ENCODE measurements at places on chromosomes 16 and 17.

- DNase-seq: no peak
Observed at GRCh38 chr17:9095390-9095789, 74.1 kb downstream of the NTN1 start.

DNA sequence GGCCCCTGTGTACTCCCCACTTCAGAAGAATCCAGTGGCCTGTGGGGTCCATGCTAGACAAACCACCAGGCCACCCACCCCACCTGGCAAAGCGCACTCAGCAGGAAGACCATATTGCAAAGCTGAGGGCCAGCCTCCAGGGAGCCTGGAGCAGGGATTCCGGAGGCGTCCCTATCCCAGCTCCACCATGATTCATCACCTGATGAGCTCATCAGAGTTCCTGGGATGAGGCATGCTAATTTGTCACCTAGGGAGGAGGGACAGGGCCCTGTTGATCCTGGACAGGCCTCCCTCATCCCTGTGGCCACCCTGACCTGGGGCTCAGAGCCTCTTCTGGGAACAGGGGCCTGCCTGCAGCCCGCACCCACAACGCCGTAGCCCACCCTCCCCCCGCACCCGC lies 131.6 kb upstream of the PLCG2 start:
- peak; percentile 43 for DNase-seq

- no peak for DNase-seq
Observed at GRCh38 chr17:66655861-66656260, 179.1 kb upstream of the CACNG5 start.

DNA sequence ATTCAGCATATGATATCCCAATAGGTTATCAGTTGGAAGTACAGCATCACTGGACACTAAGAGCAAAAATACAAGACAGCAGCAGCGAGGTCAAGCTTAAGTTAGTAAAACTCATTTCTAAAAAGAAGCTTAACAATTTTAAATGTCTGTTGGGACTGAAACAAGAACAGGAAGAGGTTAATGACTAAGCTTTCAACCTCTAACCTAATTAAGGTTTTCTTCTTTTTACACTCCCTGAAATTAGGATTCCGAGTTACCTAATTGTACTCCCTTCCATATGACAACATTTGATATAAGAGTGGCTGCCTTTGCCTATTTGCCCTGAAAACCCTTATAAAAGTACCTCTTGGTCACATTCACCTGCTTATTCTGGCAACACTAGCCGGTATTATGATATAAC lies 34.3 kb downstream of the CPSF4L start:
- DNase-seq: no peak

DNA sequence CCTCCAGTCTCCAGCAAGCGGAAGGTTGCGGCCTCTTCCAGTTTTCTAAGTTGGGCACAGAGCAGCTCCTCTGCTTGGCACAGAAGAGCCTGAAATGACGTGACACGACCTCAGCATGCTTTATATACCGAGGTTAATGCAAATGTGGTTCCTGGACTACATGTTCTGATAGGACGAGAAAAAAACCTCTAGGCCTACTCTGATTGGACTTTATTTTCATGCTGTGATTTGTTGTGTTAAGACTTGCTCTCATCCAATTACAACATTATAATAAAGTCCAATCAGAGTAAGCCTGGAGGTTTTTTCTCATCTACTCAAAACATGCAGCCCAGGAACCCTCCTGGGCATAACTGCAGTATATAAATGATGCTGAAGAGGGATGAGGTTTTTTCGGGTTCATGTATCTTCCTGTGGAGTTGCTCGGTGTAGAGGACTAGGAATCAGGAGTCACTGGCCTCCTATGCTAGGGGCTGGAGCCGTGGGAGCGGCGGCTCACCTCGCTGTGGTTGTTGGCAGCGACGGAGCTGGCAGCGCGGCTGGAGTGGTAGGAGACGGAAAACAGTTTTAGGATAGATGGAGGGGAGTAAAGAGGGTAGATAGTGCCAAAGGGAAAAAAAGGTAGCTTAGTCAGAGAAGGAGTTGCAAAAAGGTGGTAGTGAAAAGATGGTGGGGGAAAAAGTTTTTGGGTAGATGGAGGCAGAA lies 878.0 kb downstream of the KCNJ18 start:
- DNase-seq: no peak

DNA sequence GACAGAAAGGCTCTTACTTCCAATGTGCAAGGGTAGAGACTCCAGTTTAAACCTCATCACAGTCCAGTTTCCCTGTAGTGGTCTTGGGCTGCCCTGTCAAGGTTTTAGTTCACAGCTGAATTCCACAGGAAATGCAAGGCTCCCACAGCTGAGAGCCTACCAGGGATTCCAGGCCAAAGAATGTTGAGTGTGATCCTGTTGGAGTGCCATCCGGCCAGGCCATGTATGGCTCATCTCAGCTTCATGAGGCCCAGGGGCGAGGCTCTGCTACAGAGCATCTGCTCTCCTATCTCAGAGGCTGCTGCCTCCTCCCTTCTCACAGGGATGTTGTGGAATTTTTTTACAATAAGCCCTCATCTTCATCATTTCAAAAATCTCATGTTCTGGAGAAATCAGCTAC lies 239.8 kb upstream of the CCL2 start:
- no peak for DNase-seq

GRCh38 chr16:87698676-87699199 lies 67.0 kb downstream of the KLHDC4 start:
- DNase-seq: no peak

GRCh38 chr17:44829523-44830358 lies at the start of gene GJC1:
Gene GJC1, minus strand, starts transcription at chr17:44830287. Its CDS starts 24,470 bp downstream, at chr17:44805817.
- peak; percentile 57 for DNase-seq

DNA sequence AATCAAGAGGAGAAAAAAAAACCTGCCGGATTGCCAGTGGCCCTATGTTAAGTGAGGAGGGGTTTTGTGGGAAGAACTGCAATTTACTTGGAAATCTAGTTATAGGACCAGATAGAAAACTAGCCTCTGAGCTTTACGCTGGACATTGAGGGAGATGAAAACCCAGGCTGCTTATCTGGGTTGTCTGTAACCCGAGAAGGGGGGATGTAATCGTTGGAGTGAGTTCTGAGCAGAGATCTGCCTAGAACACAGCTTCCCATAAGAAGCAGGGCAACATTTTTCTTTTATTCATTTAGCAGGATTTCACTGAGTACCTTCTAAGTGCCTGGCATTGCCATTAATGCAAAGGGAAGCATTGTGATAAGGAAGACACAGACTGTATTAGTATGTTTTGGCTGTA lies 70.6 kb downstream of the KATNIP start:
- no peak for DNase-seq

GRCh38 chr17:81693509-81694210 lies 9.5 kb upstream of the MRPL12 start:
- DNase-seq: no peak

DNA sequence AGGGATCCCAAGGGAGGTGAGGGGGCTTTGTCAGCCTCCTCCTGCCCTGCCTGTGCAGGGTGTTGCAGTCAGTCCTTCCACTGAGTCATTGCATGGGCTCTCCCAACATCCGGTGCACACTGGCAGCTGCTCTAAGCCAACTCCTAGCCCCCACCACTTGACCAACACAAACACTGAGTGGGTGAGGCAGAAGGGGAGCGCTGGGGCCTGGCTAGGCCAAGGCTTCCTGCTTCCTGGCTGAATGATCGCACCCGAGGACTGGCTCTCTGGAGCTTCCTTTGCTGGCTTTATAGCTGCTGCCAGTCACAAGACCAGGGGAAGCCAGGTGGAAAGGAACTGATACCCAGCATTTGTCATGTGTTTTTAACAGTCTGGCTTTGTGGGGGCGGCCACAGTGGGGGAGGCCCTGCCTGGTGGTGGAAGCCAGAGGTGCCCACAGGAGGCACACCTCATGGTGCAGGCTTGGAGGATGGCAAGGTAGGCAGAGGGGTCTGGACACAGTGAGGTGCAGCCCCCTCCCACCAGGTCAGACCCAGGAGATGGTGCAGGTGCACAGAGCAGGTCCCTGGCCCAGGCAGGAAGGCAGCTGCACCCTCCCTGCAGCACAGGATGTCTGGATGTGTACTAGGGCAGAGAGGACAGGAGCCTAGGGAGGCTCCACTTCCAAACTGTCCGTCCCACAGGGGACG lies 6.8 kb downstream of the MPG start:
- DNase-seq: peak; percentile 97

GRCh38 chr16:81238296-81239011 lies at the start of gene BCO1:
Gene BCO1, plus strand, starts transcription at chr16:81238689. Its CDS starts 220 bp downstream, at chr16:81238909.
- DNase-seq: peak; percentile 67

- DNase-seq: peak; percentile 45
Observed at GRCh38 chr16:47043970-47044684, 70.7 kb upstream of the DNAJA2 start.

DNA sequence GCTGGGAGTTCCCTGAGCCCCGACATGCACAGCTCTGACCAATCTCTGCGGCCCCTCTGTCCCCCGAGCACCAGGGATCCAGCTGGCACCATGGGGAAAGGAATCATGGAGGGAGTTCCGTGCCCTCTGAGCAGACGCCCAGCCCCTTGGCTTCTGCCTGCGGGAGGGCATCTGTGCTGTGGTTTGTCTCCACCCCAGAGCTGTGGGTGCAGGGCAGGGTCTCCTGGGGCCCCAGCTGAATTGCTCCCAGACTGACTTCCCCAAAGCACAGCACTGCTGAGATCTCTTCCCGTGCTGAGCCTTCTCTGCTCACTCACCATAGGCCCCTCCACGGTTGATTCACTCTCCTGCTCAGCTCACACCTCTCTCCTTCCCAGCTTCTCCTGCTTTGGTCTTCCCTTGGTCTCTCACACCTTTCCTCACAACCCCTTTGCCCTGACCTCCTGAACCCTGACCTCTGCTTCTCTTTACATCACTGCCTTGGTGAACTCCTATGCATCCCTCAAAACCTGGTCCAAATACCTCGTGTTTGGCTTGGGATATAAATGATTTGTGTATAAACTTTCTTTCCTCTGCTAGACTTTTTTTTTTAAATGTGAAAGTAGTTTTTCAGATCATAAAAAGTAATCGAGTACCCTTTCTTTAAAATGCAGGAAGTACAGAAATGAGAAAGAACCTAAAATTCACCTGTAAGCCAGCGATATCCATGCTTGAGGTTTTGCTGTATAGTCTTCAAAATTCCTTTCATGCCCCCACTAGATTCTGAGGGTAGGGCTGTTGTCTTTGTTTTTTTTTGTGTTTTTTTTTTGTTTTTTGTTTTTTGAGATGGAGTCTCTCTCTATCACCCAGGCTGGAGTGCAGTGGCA lies 265.3 kb downstream of the SEC14L1 start:
- DNase-seq: no peak

DNA sequence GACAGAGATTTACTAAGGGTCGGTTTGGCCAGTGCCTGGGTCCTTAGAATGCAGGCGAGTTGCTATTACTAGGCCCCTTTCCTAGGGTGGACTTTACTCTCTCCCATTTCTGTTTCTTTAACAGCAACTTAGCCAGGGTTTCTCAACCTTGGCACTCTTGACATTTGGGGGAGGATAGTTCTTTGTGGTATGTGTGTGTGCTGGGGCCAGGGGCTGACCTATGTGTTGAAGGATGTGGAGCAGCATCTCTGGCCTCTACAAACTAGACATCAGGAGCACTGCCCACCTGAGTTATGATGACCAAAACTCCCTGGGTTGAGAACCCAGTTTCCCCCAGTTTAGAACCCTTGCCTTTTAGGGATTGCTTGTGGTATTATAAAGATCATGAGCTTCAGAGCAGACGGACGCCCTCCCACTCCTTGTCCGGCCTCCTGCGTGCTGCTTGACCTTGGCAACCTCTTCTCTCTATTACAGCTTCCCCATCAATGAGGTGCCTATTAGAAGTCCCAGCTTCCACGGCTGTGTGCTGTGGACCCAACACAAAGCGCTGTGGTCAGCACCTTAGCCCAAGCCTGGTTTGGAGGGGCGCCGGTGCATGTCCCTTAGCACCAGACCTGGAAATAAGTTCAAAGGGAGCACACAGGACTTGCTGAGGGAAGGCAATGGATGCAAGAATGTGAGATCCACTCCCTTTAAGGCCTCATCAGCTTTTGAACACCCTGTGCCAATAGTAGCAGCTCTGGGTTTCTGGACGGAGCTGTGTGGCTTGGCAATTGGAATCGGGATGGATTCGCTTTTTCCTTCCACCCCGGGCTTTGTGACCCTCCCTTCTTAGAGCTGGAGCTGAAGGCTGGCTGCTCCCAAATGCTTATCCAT lies 239.2 kb upstream of the MAF start:
- no peak for DNase-seq

DNA sequence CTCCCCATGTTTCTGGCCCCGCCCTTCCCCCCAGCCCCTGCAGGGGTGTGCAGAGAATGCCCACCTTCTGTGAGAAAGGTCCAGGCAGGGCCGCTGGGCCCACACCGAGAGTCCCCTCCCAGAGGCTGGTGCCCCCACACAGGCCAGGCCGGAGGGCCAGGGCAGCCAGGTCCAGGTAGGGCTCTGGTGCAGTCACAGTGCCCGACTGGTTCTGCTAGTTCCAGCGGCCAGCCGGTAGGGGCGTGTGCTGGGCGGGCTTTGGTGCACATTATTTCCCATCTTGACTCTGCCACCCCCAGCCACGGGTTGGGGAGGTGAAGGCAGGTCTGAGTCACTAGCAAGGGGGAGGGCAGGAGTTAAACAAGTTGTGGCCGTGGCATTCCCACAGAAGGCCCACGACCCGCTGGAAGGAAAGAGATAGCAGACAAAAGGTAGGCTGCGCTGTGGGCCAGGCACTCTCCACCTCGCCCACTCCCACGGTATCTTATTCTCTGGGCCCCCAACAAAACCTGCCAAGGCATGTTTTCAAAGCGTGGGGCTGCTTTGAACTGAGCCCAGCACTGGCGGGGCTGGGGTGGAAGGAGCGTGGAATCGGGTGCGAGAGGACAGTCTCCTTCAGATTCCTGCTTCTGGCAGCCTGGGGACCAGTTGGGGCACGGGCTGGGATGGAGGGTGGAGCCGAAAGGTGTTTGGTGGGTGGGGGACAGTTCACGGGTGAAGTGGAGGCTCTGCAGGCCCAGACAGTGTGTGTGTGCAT lies 1.9 kb downstream of the EPN3 start:
- peak; percentile 84 for DNase-seq

DNA sequence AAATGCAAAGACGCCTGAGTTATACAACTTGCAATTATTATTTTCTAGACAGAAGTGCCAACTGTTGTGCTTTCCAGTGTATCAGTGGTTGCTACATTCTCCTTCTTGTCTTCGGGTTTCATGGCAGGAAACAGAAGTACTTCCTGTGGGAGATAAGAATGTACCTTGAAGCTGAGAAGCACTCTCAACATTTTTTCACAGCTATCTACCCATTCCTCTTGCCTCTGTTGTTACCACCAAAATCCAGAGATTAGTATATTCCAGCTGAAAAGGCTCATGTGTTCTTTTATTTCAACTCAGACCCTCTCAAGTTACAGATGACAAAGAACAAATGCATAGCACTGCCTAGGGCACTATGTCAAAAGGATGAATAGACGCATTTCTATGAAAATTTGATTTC lies 4.8 kb upstream of the ADAT1 start:
- no peak for DNase-seq
